ENCODE measurements at places on chromosomes 4 and X.
A peak's percentile ranks its signal among the peaks of the same experiment; 100 is the strongest.

DNA sequence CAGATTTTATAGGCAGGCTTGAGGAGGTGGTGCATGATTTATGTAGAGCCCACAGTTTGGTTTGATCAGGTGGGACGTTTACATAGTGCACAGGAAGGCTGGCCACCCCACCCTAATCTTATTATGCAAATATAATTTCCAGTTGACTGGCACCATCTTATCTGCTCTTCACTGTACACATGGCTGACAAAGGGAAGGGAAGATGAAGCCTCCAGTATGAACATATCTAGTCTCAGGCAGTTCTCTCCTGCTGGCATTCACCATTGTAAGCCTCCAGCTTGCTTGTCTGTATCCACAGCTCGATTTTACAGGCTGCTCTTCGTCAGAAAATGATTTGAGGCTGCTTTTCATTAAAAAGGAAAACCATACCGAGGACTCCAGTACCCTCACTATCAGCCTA, 278.3 kb downstream of the TECRL start:
- no peak for DNase-seq

- DNase-seq, result no peak
These were observed 83.4 kb downstream of the MSN start for GRCh38 chrX:65750674-65751469.

- DNase-seq, result no peak
These were observed 162.8 kb downstream of the THOC2 start for GRCh38 chrX:123570011-123570590.

DNA sequence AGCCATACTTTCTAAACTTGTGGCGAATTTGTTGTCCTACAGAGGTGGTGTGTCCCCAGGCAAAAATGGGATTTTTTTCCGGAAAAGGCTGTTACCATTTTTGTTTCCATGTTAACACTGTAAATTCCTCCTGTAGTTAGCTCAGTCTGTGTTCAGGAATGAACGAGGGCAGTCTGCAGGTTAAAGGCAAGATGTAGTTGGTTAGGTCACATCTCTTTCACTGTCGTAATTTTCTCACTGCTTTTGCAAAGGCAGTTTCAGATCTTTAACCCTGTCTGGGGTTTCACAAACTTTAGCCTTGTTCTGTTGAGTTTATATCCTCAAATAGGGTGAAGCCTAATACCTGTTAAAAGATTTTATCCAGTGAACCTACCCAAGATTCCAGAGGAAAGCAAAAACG, 50.5 kb upstream of the PUDP start:
- no peak for DNase-seq

- DNase-seq, result no peak
These were observed 15.2 kb upstream of the NEUROG2 start for GRCh38 chr4:112531146-112531545.

DNA sequence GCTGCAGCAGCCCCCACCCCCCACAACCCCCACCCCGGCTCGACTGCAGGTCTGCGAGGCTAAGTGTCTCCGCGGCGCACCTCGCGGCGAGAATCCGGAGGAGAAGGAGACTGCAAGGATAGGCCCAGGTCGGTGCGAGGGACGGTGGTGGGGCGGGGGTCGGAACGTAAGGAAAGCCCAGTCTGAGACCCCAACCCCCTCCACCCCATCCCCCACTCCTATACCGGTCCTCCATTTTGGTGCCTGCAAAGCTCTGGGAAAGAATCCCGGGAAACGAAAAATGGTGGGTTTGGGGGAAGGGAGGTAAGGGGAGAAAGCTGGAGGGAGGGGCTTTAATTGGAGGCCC, 614 bp downstream of the BEX3 start:
- peak; percentile 44 for DNase-seq

- no peak for DNase-seq
These were observed 153.4 kb downstream of the GPM6A start for GRCh38 chr4:175658661-175659060.

DNA sequence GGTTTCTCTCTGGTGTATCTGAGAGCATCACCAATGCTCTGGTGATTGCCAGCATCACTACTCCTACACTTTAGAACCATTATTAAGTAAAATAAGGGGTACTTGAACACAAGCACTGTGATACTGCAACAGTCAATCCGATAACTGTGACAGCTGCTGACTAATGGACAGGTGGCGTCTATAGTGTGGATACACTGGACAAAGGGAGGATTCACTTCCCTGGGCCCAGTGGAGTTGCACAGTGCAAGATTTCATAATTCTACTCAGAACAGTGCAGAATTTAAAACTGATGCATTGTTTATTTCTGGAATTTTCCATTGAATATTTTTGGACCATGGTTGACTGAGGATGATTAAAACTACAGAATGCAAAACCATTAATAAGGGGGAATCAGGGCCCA, 97.8 kb downstream of the SHROOM3 start:
- DNase-seq, result no peak

DNA sequence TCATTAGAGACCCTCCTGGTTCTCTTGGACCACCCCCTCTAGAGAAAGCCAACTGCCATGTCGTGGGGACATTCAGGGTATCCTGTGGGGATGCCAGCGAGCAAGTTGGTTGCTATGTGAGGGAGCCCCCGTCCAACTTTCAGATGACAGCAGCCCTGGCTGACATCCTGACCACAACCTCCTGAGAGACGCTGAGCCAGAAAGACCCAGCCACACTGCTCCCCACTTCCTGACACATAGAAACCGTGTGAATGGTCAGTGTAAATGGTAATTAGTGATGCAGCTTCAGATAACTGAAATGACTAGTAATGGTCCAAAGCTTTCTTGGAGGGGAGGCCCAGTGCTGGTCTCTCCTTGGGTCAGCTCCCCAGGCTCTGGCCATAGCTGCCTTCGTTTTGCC, 10.8 kb downstream of the CLCN4 start:
- no peak for DNase-seq

GRCh38 chr4:158671665-158671914, at the start of gene C4orf46:
Gene C4orf46 (minus strand): TSS chr4:158671887. CDS start chr4:158671801, 86 bp downstream.
- DNase-seq, result no peak

- DNase-seq, result no peak
These were observed 209.1 kb downstream of the CBR4 start for GRCh38 chr4:168800926-168801325.

- no peak for DNase-seq
These were observed 53.4 kb downstream of the CASP6 start for GRCh38 chr4:109649872-109650271.

GRCh38 chr4:174388461-174389145, 104.9 kb downstream of the CEP44 start:
- DNase-seq, result no peak

DNA sequence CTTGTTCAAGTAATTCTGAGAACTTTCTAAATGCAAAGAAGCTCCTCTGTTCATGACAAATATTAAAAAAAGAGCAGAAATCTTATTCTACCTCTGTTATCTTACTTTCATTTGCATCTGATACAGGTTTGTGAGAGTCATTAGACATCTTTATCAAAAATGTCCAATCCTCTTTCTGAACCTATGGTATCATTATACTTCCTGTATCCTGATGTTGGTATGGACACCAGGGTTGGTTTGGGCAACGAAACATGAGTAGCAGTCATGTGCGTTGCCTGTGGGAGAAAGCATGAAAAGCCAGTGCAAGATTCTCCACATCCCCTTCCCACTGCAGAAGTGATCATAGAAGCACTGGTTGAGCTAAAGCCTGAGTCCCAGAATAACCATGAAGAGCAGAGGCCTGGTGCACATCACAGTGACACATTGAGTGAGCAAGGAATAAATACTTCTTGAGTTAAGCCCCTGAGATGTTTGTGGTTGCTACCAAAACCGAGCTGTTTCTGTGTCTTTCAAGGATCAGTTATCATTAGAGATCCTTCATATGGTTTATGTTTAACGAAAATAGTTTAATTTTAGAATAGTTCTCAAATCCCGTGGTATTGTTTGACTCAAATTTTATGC, 197.2 kb downstream of the BANK1 start:
- DNase-seq, result no peak

- no peak for DNase-seq
These were observed 6.1 kb upstream of the HGFAC start for GRCh38 chr4:3435686-3435956.

DNA sequence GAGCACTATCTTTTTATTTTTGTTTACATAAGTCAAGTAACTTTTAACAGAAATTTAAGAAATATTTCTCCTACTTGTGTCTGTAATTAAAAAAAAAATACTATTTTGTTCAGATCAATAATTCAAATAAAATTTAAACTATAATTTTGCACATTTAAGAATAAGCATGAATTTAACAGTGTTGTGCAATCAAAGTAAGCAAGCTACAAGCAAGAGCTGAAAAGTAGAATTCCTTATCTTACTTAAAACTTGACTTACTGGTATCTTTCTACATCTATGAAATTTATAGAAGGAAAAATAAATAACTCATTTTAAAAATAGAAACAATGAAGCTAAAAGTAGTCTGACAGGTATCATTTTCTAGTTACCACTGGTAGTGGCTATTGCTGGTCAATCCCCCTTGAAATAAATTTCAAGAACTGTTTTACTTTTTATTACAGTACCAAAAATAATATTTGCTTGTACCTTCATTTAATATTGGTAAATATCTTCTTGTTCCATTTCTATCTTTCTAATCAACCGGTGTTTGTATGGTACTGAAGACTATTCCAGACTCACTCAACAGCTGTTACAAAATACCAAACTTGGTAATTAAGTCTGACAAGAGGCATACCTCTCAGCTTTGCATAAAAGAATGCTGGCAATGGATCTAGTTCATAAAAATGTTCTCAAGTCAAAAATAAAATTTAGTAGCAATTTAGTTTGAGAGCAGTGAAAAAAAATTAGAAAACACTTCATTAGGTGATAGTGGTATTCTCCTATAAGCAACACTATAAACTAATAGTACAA, 62.2 kb downstream of the NOCT start:
- peak; percentile 16 for DNase-seq

DNA sequence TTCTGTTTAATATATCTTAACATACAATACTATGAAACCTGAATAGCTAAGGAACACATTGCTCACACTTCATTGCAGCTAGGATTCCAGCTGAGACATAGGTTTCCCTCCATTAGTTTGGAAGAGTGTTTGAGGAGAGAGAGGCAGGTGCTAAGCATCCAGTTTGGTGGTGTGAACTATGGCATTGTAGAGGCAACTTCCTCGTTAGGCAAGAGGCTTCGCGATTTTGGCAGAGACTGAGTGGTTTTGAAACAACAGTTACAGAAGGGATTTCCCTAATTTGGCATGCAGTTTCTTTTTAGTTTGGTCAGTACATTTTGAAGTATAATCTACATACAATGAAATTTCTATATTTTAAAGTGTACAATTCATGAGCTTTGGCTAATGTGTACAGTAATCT, 117.1 kb upstream of the BMP3 start:
- DNase-seq, result no peak

DNA sequence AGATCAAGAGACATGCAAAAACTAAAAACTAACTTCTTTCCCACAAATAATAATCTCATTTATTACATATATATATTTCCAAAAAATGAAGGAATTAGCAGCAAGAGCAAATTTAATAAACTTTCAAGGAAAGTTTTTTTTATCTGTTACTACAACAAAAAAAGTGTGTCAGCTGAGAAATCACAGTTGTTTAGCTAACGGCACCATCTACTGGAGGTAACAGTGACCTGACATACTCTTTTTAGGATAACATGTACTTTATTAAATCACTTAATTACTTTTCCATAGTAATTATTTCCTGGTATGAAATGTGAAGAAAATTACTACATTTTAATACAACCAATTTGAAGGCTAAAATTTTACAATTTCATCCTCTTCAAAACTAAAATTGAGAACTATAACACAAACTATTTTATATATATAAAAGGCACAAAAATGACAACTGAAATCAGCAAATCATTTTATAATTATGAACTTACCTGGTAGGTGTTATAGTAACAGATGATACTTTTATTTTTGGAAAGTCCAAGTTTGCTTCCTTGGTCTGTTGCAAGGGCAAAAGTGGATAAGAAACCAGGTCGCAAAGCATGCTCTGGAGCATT, 9.1 kb downstream of the LAMTOR3 start:
- peak; percentile 53 for DNase-seq

GRCh38 chr4:65242156-65242846, 428.0 kb downstream of the EPHA5 start:
- no peak for DNase-seq

DNA sequence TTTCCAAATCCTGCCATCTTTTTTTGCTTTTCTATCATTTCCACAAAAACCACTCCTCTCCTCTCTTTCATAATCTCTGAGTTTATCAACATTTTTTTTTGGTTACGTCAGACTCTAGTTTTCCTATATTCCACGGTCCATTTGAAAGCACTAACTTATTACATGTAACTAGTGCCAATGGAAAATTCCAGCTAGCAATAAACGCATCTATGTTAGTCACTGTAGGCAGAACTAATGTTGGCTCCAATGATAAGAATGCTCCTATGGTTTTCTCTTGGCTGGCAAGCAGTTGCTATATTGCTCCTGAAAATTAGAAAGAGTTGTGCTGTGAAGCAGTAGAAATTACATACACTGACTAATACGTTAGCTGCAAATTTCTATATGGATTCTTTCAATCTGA, 634.6 kb upstream of the FTHL17 start:
- DNase-seq, result no peak

DNA sequence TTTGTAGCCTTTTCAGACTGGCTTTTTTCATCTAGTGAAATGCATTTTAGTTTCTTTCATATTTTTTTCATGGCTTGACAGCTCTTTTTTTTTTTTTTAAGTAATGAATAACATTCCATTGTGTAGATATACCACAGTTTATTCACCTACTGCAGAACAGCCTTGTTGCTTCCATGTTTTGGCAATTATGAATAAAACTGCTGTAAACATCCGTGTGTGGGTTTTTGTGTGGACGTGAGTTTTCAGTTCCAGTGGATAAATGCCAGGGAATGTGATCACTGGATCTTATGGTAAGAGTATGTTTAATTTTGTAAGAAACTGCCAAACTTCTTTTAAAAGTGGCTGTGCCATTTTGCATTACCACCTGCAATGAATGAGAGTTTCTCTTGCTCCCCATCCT, 160.8 kb downstream of the SOWAHB start:
- peak; percentile 51 for DNase-seq

DNA sequence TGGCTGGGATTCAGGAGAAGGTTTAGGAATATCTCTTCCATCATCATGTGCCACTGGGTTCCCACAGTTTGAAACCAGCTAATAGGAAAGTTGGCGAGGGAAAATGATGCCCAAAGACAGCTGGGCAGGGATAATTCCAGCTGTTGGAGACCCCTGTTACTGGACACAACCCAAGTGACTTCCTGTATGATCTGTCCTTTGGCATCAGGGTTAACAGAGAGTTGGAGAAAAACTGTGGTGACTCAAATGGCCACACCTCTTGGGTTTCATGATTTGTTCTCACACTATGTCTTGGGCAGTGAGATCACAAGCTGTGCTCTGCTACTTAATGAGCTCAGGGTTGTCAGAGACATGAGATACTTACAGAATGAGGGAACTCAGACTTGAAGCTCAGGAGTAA, 3.8 kb downstream of the FGF16 start:
- DNase-seq, result peak; percentile 66

GRCh38 chr4:147408189-147408588, 72.7 kb upstream of the EDNRA start:
- no peak for DNase-seq

- no peak for DNase-seq
These were observed 8.8 kb upstream of the NKX1-1 start for GRCh38 chr4:1414831-1415680.
